Hematopoietic multipotent progenitor cell treated with erythropoietin and hydrocortisone succinate and interleukin-3 and kit ligand, for 17 days (in vitro differentiated cells): ENCODE measurements at places on chromosomes 5 and 9.

DNA sequence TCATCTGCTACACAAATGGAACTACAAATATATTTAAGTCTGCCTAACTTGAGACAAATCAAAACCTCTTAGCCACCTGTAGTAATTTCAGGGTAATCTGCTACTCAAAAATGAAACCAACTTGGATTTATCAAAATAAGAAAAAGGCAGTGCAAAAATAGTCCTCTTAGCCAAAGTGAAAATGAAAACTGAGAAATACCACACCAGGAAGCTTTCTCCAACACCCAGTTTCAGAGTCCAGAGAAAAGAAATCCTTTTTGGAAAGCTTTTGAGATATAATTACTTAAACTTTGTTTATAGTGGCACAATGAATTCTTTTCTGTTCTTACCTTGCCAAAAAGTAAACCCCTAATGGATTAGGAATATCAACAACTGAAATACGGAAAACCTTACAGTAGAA is 990.4 kb downstream of the EFNA5 start:
- no peak for DNase-seq

DNA sequence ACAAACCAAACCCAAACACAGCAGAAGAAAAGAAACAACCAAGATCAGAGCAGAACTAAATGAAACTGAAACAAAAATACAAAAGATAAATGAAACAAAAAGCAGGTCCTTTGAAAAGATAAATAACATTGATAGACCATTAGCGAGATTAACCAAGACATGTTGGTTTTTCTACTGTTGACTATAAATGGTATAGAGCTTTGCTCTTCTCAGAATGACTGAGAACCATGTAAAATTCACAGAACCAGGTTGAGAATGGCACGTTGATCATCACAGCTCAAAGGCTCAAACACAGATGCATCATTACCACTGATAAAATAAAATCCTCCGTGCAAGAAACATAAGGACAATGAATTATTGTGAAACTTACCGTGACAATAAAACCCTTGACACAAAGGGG is 105.2 kb downstream of the MARCHF11 start:
- no peak for DNase-seq

DNA sequence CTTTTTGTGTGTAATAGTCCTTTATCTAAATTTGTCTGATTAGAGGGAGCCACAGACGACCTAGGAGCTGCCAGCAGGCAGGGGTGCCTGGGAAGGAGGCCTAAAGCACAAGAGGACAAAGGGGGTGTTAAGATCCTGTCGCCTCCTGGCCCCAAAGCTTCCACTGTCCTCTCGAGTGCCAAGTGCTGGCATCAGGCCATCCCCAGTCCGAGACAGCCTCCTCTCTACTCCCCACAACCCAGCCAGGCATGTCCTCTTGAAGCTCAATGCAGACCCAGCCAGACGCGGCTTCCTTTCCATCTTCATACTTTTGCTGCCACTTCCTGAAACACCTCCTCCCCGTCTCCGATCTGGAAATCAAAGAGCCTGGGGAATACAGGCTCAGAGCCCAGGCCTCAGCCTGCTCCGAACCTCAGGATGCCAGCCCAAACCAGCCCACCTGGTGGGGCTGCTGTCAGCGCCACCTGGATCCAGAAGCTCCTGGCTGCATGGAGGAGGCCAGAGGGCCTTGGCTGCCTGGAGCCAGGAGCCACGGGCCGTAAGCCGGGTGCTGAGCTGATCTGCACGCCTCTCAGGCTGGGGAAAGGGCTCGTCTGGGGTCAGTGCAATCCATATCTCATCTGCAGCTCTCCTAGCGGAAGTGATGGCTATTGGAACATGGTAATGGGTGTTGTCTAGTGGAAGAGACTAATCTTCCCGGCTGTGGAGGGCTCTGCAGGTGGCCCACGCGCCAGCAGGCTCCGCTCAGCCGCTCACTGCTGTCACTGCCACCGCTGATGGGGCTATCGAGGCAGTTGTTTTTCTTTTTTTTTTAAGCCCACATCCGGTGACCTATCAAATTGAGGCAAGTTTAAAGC is 60.2 kb upstream of the FUBP3 start:
- no peak for DNase-seq

DNA sequence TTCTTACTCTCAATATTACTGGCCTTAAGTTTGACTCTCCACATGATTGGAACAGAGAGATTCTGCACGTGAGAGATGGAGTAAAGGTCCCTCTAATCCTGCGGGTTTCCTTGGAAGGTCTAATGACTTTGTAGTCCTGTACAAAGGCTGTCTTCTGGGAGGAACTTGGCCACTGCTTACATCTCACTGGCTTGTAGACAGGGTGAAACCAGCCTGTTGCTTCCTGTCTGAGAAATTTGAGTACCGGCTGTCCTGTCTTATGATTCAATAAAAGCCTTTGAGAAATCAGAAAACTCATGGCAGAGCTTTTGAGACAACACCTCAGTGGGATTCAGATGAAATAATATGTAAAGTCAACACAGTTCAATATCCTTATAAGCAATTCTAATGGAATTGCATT is 43.0 kb downstream of the IL31RA start:
- DNase-seq = no peak

GRCh38 chr9:95313010-95313498 is 4.5 kb downstream of the FANCC start:
- no peak for DNase-seq

DNA sequence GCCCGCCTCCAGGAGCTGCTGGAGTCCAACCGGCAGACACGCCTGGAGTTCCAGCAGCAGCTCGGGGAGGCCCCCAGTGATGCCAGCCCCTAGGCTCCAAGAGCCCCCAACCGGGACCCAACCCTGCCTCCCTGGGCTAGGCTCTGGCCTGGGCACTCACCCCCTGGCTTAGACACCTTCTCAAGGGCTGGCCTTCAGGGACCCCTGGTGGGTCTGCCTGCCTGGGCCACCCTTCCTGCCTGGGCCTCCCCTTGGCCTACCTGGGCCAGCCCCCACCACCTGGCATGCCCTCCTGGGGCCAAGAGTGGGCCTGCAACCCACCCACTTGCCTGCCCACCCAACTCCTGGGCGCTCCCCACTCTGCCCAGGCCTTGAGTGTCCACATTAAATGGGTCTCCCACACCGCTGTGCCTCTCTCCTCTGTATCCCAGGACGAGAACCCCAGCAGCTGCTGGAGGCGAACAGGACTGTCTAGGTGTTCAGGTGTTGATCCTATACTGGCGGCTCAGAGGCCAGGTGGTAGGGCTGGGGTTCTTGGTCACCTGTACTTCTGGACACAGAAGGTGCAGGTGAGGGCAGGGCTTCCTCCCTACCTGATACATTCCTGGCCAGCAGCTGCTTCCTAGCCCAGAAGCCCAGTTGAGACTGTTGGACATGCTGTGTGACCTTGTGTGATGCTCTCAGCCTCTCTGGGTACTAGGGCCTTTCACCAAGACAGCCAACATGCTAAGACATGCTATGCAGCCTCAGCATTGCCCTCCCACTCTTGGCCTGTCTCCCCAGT is 3.6 kb downstream of the BBLN start:
- no peak for DNase-seq

- DNase-seq = no peak
These were observed 16.9 kb downstream of the GDF9 start for GRCh38 chr5:132849347-132849746.

DNA sequence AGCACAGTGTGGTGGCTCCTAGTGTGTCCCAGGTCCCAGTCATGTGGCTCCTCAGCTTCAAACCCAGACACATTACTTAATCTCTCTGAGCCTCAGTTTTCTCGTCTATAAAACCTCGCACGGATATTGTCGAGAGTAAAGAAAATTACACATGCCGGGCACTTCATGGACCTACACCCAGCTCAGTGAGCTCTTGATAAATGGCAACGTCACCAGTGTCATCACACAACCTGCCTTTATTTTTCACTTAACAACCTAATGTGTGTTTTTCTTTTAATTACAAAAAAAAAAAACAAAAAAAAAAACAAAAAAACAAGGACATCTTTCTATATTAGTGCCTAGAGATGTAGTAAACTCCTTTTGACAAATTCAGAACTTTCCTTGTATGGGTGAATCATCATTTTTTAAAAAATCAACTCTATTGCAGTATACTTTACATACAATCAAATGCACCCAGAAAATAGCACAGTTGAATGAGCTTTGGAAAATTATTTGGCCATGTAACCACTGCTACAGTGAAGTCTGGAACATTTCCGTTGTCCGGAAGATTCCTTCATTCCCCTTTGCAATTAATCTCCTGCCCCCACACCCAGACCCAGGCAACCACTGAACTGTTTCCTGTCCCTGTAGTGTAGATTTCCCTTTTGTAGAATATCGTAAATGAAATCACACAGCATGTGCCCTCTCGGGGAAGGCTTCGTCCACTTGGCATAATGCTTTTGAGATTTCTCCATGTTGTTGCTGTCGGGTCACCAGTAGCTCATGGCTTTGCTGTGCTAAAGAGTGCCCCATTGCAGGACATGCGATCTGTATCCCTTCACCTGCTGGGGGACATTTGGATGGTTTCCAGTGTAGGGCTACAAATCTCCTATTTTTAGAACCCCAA is 100.4 kb upstream of the LARP1 start:
- peak; percentile 86 for DNase-seq

DNA sequence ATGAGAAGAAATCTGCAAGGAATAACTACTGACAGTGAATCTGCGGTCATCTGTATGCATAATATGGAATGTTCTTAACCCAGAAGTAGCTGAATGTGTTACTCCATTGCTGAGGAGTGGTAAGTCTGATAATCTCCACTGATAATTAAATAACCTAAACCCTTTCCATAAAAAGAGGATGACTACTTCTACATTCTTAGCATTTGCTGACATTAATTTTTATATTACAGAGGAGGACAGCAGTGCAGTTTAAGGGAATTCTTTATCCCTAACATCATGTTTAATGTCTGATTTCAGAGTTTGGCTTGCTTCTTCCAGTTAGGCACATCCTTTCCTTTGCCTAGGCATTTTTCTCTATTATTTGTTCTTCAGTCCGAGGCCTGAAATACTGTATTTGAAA is 52.2 kb downstream of the CDC42SE2 start:
- DNase-seq = no peak

GRCh38 chr5:122882831-122883230 is 37.4 kb downstream of the SNX24 start:
- DNase-seq = no peak

GRCh38 chr5:71533142-71533541 is 54.0 kb upstream of the MCCC2 start:
- DNase-seq = peak; percentile 32

DNA sequence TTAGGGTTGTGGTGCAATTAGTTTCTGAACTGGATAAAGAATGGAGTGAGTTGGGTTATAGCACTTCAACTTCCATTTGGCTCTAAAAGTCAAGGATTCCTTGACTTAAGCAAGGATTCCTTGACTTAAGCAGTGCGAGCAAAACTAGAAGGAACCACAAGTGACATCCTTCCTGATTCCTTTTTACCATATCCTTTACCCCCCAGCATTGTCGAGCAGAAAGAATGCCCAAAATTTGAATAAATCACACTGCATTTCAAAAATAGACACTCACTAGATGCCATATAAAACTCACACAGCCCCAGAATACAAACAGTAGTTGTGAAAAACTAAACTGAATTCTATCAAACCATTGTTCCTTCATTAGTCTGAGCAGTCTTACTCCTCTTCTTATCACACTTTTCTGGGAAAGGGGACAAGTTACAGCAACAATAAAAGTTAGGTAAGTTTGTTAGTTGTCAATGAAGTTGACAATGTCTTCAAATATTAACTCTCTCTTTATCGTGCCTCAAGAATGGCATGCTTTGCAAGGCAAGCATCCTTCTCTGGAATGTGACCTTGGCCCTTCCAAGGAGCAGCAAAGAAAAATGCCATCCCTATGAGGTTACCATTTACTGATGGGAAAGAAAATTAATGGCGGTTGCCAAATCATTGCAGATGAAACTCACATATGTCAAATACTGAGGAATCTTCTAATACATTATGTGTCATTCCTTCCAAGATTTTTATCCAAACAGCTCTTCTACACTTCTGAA is 273.3 kb upstream of the ANKRD55 start:
- no peak for DNase-seq

- no peak for DNase-seq
These were observed 192.0 kb downstream of the AP3B1 start for GRCh38 chr5:78102500-78102899.

DNA sequence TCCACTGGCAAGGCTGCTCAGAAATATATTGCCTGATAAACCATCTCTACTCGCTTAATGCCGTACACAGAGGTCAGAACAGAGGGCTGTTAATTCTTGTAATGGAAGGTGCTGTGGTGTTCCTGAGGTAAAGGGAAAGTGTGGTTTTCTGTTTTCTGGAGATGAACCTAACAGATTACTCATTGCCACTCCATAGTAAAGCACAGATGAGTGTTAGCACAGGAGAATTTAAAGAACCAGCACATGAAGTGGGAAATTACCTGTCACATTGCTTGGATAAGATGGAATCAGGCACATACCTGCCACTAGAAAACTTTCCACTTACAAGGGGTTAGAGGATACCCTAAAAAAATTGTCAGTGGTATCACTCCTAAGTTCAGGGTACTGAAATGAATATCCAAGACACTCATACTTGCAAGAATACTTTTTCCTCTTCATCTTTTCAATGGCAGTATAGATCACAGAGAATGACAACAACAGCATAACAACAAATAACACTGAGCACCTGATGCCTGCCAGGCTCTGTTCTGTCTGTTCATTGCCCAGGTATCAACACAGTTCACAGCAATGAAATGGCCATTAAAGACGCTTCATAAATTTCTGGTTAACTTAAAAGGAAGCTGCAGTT is 152.9 kb upstream of the GNA14 start:
- no peak for DNase-seq

- no peak for DNase-seq
These were observed 46.4 kb upstream of the CPEB4 start for GRCh38 chr5:173841710-173842109.

GRCh38 chr5:141692919-141693725 is 11.1 kb upstream of the ARAP3 start:
- DNase-seq = no peak

- DNase-seq = no peak
These were observed 39.0 kb downstream of the SMARCA2 start for GRCh38 chr9:2053883-2054845.

DNA sequence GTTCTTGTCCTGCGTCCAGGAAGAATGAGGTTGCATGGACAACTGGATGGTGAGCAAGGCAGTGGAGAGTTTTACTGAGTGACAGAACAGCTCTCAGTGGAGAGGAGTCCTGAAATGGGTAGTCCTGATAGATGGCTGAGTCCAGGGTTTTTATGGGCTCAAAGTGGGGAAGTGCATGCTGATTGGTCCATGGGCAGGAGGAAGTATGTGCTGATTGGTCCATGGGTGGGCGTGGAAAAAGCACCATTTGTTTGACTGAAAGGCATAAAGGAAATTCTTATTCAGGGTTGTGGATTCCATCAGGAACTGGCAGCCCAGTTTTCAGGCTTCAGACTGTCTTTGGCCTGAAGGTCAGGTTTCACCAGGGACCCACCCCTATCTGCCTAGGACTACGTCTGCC is 10.6 kb downstream of the FSD1L start:
- no peak for DNase-seq

DNA sequence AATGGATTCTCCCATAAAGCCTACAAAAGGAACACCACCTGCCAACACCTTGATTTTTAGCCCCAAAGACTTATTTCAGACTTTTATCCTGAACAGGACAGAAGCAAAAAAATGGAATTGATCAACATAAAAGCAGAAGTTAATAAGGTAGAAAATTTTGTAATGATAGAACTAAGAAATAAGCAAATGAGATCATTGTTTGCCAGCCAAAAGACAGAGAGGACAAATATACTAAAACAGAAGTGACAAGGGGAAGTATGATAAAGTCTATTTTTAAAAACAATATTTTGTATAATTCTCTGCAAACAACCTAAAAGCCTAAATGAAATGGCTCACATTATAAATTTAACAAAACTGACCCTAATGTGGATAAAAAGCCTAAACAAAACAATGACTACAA is 110.5 kb upstream of the PRSS3 start:
- DNase-seq = no peak

- no peak for DNase-seq
These were observed 151.3 kb downstream of the GAS1 start for GRCh38 chr9:86795823-86796553.
